ENCODE measurements at places on chromosomes 3 and 15.

DNA sequence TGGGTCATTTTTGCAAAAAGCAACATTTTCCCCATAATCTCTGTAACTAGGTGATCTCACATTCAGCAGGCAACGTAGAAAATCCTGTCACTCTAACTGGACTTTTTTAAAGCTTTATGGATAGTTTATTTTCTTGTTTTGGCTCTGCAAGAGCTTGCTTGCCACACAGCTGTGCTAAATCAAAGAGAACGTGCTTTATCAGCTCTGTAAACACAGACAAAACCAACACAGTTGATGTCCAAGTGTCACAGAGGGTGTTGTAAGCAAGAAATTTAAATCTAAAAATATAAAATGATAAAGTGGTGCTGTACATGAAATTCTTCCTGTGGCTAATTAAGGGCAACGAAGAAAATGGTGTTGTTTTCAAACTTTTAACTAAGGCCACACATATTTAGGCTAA is 97.5 kb upstream of the STAC start:
- DNase-seq = no peak

- no peak for DNase-seq
These were observed 1.1 kb downstream of the ZBTB20 start for GRCh38 chr3:115146032-115146417.

GRCh38 chr15:32657198-32657883 is 15.8 kb downstream of the SCG5 start:
- no peak for DNase-seq

DNA sequence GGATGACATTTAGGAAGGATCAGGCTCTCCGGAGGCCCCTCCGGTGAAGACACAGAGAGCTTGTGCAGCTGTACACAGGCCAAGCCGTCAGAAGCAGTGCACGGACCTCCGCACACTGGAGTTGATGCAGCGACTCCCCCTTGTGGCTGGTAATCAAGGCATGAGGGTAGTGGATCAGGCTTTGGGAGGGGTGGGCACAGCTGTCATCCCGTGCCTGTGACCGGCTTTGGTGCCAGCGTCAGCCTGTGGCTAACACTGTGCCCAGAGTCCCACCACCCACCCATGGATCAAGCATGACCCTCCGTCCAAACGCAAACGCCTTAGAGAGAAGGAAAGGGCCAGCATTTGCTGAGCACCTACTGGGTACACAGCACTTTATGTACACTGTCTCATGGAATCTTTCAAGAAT is 8.2 kb upstream of the GRIP2 start:
- DNase-seq = peak; percentile 10

GRCh38 chr3:127652246-127652995 is 20.3 kb upstream of the ABTB1 start:
- no peak for DNase-seq

DNA sequence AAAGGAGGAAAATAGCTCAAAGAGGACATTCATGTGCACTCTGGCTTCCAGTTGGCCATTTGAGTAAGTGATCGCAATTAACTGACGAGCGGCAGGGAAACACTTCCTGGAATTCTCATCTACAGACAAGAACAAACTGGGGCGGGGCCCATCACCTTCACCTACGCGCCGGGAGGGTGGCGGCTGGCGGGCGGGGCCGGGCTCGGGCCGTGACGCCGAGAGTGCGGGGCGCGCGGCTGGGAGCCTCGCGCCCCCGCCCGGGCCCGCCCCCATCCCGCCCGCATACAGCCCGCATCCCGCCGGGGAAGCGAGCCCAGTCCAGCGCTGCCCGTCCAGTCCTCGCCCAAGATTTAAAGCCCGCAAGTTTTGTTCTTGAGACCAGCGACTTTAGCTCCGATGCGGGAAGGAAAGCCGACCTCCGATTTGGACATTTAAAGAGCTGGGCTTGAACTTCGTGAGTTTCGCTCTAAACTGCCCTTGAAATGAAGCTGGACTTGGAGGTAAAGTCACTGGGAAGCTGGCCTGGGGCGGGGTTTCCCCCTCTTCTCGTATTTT is at the start of gene B3GNT5:
B3GNT5 (plus strand) TSS at position 281 of the 555 bp plus-strand sequence. CDS start 16,546 bp downstream, outside the sequence.
- DNase-seq = no peak

DNA sequence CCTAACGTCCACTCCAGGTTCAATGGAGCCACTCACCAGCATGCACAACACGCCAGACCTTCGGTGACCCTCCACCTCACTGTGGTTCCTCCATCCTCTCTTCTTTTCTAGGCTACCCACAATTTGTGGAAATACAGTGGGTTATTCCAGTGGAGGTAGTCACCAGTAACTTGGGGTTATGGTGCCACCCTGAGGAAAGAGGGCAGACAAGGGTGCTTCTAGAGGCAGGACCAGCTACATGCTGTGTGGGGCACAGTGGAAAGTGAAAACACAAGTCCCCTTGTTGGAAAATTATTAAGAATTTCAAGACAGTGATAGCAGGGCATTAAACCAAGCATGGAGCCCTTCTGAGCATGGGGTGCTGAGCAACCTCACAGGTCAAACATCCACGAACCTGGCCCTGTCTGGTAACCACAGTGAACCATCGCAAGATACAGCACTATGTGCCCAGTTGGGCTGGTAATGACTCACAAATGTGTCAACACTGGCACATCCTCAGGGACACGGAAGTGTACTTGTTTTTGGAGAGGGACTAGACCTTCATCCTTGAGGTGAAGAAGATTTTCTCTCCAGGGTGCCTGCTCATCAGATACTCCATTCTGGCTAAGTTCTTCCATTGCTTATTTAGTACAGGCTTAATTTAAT is 166.7 kb downstream of the STT3B start:
- DNase-seq = no peak

DNA sequence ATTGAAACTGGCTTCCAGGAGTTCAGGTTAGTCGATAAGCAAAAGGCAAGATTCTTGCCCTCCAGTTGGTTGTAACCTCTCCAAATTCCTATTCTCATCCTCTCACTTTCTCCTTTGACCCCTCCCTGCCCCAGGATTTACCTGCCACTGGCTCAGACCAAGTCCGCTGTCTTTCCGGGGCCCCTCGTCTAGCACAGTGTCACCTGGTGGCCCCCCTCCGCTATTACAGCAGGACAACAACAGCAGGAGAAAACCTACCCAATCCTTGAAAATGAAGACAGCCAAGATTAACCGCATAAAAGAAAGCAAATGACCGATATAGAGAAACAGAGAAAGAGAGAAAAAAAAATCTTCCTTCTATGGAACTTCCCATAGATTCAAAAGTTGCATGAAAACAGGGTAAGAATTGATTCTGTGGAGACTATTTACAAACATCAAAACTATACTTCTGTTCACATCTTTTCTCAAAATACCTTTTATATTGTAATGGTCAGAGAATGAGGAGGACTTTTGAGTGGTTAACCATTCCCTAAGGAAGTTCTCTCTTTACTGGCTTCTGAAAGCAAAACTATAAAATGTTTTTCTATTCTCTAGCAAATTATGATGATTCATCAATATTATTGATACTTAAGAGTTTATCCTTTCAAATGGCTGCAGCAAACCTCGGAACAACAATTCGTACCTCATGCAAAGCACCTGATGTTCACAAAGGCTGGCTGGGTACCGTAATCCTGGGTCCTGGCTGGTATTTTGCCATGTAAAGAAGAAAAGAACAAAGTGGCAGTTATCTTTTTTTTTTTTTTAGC is 10.0 kb upstream of the ST8SIA2 start:
- DNase-seq = no peak

DNA sequence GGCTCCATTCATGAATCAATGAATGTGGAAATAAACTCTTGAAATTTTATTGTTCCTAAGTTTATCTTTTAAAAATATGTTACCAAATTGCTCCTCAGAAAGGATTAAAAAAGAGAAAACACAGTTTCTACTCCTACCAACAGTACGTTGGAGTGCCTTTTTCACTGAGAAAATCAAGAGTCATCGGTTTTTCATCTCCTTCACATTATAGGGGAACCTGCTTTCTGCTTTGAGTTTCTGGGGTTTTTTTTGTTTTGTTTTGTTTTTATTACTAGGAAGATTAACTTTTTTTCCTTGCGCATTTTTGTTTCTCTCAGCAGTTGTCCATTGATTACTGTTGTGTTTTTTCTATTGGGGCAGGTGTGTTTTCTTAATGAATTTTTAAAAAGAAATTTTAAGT is 3.5 kb downstream of the ARL13B start:
- no peak for DNase-seq

DNA sequence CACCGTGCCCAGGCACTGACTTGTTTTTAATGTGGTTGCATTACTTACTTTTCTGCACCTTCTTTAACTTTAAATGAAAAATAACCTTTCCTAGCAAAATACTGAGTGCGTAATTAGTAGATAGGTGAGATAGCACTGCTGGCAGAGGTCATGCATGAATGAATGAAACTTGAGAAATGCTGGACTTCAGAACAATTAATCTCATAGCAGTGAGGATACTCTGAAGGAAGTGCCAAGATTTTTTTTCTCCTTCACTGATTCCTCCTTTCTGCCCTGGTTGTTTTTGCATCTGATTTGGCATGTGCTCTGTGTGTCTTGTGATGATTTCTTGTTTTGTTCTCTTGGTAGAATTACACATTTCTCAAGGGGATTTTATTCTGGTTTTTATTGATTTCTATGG is 378.9 kb downstream of the PTPRG start:
- DNase-seq = no peak

DNA sequence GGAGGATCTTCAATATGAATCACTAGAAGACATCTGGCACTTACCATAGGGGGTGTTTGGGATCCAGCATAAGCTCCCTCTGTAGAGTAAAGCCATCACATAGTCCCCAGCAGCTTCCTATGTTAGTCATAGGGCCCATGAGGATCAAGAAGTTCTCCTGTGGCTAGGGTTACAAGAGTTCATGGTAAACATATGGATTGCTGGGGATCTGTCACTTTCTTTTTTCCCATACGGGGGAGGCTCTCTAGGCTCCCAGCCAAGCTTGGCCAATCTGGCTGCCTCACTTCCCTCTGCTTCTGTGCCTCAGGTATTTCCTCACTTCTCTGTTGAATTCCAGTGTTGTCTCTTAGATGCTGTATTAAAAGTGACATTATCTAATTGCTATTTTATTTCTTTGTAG is 597.9 kb downstream of the PDCD6IP start:
- no peak for DNase-seq

- no peak for DNase-seq
These were observed 99.1 kb upstream of the SEMA6D start for GRCh38 chr15:47618241-47618640.

DNA sequence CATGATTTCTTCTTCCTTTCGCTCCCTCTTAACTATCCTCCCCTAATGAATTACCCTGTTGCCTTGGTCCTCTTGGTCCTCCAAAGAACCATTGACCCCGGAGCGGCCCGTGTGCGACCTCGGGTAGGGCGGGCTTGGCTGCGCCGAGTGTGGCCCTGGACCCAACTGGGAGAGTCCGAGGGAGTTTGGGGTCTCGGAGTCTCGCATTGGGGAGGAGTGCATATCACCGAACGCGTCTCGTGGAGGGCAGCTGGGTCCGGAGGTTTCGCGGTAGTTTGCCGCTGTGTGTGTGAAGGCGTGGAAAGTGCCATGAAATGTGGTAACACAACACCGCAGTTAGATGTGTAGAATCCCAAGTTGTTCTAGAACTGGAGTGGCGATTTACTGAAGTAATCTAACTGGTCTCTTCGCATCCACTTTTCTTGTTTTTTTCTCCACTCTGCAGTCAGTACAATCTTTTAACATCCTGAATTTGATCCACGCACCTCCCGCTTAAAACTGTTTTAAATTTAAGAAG is 363 bp downstream of the GTF2E1 start:
- DNase-seq = no peak

DNA sequence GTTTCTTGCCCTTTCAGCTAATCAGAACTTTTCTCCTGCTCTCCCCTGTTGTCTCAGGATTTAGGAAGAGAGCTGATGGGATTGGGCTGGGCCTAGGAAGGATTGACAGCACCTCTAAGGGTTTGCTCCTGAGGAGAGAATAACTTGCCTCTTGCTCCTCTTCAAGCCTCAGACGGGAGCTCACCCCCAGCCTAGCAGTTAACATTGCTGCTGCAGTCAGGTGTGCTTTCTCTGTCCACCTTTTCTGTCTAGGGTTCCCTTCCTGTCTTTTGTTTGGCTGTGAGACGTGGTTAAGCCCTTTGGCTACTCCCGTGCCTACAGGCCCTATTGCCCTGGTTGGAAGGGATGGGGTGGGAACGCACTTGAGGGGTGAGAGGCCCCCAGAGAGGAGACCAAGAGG is 20.1 kb downstream of the TMEM108 start:
- DNase-seq = no peak

- DNase-seq = no peak
These were observed 80.0 kb downstream of the PLXNA1 start for GRCh38 chr3:127062926-127063325.

Measured in stimulated activated CD8-positive, alpha-beta memory T cell treated with anti-CD3 and anti-CD28 coated beads, Interleukin-7, amount 100 ng/mL, for 1 hour (primary cell).